ENCODE measurements at places on chromosomes 7 and 10.

- DNase-seq: no peak
These were observed 83.9 kb upstream of the ITGB1 start for GRCh38 chr10:33041783-33042437.

- no peak for DNase-seq
These were observed 46.3 kb downstream of the PDK4 start for GRCh38 chr7:95549818-95550529.

- no peak for DNase-seq
These were observed 30.3 kb downstream of the ADCYAP1R1 start for GRCh38 chr7:31082447-31082846.

GRCh38 chr7:81111781-81112540 is 193.1 kb upstream of the SEMA3C start:
- no peak for DNase-seq

- DNase-seq: no peak
These were observed 1.5 kb downstream of the ANK3 start for GRCh38 chr10:60388116-60388625.

GRCh38 chr10:10623958-10624566 is 393.6 kb upstream of the CELF2 start:
- no peak for DNase-seq

GRCh38 chr10:43231523-43232078 is 35.3 kb downstream of the RASGEF1A start:
- DNase-seq: no peak

DNA sequence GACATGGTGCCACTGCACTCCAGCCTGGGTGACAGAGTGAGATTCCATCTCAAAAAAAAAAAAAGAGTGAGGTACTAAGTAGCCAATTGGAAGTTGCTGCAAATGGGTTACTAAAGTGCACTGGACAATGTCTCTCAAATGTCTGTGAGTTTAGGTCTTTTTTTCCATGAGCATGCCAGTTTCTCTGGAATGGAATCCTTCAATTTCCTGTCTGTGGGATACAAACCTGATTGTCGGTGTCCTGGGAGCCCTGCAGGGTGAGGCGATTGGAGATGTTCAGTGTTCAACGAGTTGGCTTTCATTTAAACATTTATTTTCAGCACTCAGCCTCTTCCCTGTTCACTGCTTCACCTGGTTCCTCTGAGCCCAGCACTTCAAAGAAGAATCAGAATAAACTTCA is 5.3 kb upstream of the CALD1 start:
- no peak for DNase-seq

GRCh38 chr10:75424571-75424970 is 6.9 kb upstream of the LRMDA start:
- no peak for DNase-seq

GRCh38 chr7:146208492-146208891 is 91.9 kb downstream of the CNTNAP2 start:
- DNase-seq: no peak
